Body of pancreas (tissue), 4 donors: ENCODE measurements at places on chromosomes 12 and 14. TPM values are rescaled to one million over a fixed set of nuclear protein-coding genes. Genes with fewer than 3 reads are reported as not detected.

SYT10 gene
- not detected for total RNA-seq

SLC4A8 gene
- 1.6 TPM for total RNA-seq

BCAT1 gene
- total RNA-seq: 59.7 TPM

HECTD1 gene
- 221 TPM for total RNA-seq

DEGS2 gene
- 7.3 TPM for total RNA-seq

CCDC177 gene
- total RNA-seq: not detected

KRT6C gene
- total RNA-seq: not detected

RNASE13 gene
- not detected for total RNA-seq

TMEM119 gene
- 6.5 TPM for total RNA-seq

PRIMA1 gene
- total RNA-seq: 0.33 TPM

COCH gene
- total RNA-seq: 9.6 TPM

FOXA1 gene
- 0.26 TPM for total RNA-seq

SMCO3 gene
- 4.3 TPM for total RNA-seq

ZBTB25 gene
- total RNA-seq: 7.9 TPM

ATXN7L3B gene
- total RNA-seq: 17.4 TPM

ARMH4 gene
- total RNA-seq: not detected

SLC7A7 gene
- 16.6 TPM for total RNA-seq

ERP29 gene
- total RNA-seq: 50.8 TPM

BDKRB1 gene
- not detected for total RNA-seq

SYCP3 gene
- not detected for total RNA-seq

LMNTD1 gene
- total RNA-seq: 21.4 TPM

GZMB gene
- not detected for total RNA-seq

RFX4 gene
- total RNA-seq: not detected

DAO gene
- total RNA-seq: not detected

WNT1 gene
- total RNA-seq: not detected

DIO3 gene
- total RNA-seq: 1.3 TPM
